A549 treated with dexamethasone at 1 μM for 4 hours (cell line): ENCODE measurements at places on chromosomes 4 and X. TPM values are rescaled to one million over a fixed set of nuclear protein-coding genes. Genes with fewer than 3 reads are reported as not detected.

XAGE2 gene
- not detected in 5 replicates for total RNA-seq

IRS4 gene
- total RNA-seq, result 0.01 to 0.02 TPM in 2 of 5 replicates, not detected in the others

SYN1 gene
- 0.15 to 0.73 TPM (median 0.42 TPM) in 5 replicates for total RNA-seq

ABCG2 gene
- 15.2 to 18.9 TPM (median 18.6 TPM) in 5 replicates for total RNA-seq

ARAP2 gene
- 0.27 to 1.0 TPM (median 0.38 TPM) in 5 replicates for total RNA-seq

TEX11 gene
- not detected in 5 replicates for total RNA-seq

F8A1 gene
- total RNA-seq, result 62.4 to 93.4 TPM (median 84.6 TPM) in 5 replicates

GRPR gene
- total RNA-seq, result not detected in 5 replicates

MAGEC1 gene
- total RNA-seq, result 0.03 to 0.05 TPM (median 0.04 TPM) in 4 of 5 replicates, not detected in the other

PRICKLE3 gene
- total RNA-seq, result 9.9 to 17.2 TPM (median 16.5 TPM) in 5 replicates

MUC7 gene
- total RNA-seq, result not detected in 5 replicates

NEK1 gene
- total RNA-seq, result 2.6 to 3.3 TPM (median 3.0 TPM) in 5 replicates

HTR2C gene
- total RNA-seq, result not detected in 5 replicates

GPR78 gene
- total RNA-seq, result 0.09 TPM in 1 of 5 replicates, not detected in the others

ETDB gene
- not detected in 5 replicates for total RNA-seq

FOXR2 gene
- total RNA-seq, result not detected in 5 replicates

CD99 gene
- total RNA-seq, result 323 to 362 TPM (median 351 TPM) in 5 replicates

RPL39 gene
- total RNA-seq, result 2,983 to 5,773 TPM (median 3,099 TPM) in 5 replicates

EREG gene
- total RNA-seq, result 8.0 to 11.6 TPM (median 9.8 TPM) in 5 replicates

ARL13A gene
- total RNA-seq, result 0.08 to 0.30 TPM (median 0.18 TPM) in 5 replicates

NPNT gene
- 0.33 to 0.86 TPM (median 0.45 TPM) in 5 replicates for total RNA-seq

SUPT20HL1 gene
- total RNA-seq, result not detected in 5 replicates

SSX1 gene
- total RNA-seq, result not detected in 5 replicates

AFM gene
- total RNA-seq, result not detected in 5 replicates

HS6ST2 gene
- 0.08 to 0.21 TPM (median 0.15 TPM) in 5 replicates for total RNA-seq

GLRB gene
- total RNA-seq, result 0.64 to 0.92 TPM (median 0.77 TPM) in 5 replicates

PPBP gene
- 0.17 to 0.20 TPM in 2 of 5 replicates, not detected in the others for total RNA-seq

MECP2 gene
- total RNA-seq, result 16.2 to 25.6 TPM (median 22.5 TPM) in 5 replicates

TLL1 gene
- total RNA-seq, result 0.11 to 0.28 TPM (median 0.14 TPM) in 5 replicates

ADH1A gene
- total RNA-seq, result not detected in 5 replicates

FAM47E gene
- 0.08 to 0.36 TPM (median 0.22 TPM) in 5 replicates for total RNA-seq

PRDX4 gene
- total RNA-seq, result 242 to 265 TPM (median 256 TPM) in 5 replicates

SPIN2B gene
- total RNA-seq, result 8.4 to 10.5 TPM (median 9.5 TPM) in 5 replicates
